Glomerular endothelial cell (primary cell): ENCODE measurements at places on chromosomes 2 and 18. TPM values are rescaled to one million over a fixed set of nuclear protein-coding genes. Genes with fewer than 3 reads are reported as not detected.
A peak's percentile ranks its signal among the peaks of the same experiment; 100 is the strongest.

ERICH2 gene
- not detected in 2 replicates for total RNA-seq

ZBTB7C gene
- 0.06 and 0.34 TPM in 2 replicates for total RNA-seq

CYP1B1 gene
- 6.4 and 11.9 TPM in 2 replicates for total RNA-seq

PID1 gene
- total RNA-seq, result 0.68 and 0.99 TPM in 2 replicates

- DNase-seq, result no peak
Measured at GRCh38 chr2:122539920-122540319, 784.5 kb downstream of the TSN start.

GRCh38 chr2:121524685-121525425 lies 5.8 kb upstream of the RNU4ATAC start:
- no peak for DNase-seq

DNA sequence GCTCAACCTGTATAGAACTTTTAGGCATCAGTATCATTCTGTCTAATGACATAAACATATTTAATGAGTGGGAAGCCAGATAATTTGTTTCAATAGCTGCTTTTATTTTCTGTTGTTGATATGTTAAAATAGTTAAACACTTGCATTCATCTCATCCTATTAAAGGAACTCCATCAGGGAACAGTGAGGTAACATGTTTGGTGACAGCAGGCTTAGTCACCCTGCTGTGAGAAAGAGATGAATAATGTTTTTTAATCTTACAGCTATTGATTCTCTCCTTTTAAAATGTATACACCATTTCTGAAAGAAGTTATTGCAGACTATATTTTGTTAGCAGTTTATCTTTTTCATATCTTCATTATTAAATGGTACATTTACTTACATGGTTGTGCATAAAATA lies 123.3 kb upstream of the CWC22 start:
- no peak for DNase-seq

DNA sequence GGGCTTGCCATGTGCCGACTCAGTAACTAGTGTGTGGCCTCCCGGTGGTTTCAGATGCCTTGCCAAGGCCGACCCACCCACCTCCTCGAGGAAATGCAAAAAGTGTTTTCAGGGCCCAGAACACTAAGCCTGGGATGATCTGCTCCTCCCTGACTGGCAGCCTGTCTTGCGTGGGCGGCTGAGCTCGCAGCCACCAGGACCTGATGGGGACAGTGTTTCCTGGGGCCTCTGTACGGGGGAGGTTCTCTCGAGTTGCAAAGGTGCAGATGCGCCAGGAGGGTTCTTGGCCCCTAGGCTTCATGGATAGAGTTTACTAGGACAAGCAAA lies 85.2 kb downstream of the GLI2 start:
- no peak for DNase-seq

DNA sequence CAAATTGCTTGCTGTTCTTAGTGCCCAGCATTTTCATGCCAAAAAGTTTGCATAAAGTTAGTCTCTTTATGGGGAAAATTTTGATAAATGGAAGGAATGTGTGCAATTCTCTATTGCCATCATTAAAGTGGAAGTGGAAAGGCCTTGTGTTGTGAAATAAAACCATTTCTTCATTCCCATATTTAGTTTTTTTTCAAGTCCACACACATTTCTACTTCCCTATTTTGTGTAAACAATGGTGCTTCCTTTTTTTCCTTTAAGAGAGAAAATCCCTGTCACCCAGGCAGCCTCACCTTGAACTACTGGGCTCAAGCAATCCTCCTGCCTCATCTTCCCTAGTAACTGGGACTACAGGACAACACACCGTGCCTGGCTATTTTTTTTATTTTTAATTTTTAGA lies 42.3 kb upstream of the NCOA1 start:
- DNase-seq, result no peak

DNA sequence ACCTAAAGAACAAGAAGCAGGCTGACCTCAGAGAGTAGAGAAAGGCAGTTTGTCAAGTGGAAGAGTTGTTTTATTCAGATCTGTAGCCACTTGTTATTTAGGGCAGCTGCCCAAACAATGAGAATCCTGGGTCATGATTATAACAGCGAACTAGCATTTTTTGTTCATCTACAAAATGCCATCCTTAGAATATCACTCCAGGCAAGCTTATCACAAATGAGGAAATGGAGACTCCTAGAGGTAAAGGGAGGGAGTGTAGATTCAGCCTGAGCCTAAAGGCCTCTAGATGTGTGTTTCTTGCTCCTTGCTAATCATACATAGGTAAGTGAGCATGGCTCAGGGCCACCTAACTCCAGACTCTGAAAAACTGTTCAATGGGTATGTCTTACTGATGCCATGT lies 126.1 kb downstream of the HNMT start:
- peak; percentile 34 for DNase-seq

GRCh38 chr18:13539050-13539449 lies 187.3 kb downstream of the FAM210A start:
- DNase-seq, result no peak

GRCh38 chr2:120540719-120541552 lies 194.7 kb upstream of the GLI2 start:
- DNase-seq, result no peak

DNA sequence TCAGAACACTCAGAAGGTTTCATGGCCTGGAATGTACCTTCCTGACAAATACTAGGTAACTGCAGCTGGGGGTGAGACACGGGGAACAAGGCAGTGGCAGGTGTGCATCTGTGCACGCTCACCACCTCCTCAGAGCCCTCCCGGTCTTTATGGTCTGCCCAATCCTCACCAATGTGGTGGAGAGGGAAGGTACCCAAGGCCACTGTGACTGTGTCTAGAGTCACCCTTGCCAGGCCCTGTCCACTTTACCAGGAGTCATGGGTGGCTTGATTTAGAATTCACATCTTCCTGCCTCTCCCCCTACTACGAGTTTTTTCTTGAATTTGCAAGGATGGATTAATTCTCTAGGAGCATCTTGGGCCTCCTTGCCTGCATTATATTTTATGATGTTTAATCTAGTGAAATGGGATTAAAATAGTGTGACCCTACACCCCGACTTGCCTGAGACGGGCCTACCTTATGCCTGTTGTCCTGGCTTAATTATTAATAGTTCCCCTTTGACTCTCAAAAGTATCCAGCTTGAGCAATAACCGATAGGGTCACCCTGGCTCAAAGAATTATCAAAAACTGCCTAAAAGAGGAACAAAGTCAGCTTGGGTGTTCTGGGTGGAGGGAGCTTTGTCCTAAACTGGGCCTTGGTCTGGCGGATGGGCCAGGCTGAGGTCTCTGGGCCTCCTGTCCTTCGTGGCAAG lies 56.5 kb downstream of the ACAA2 start:
- DNase-seq, result no peak

DNA sequence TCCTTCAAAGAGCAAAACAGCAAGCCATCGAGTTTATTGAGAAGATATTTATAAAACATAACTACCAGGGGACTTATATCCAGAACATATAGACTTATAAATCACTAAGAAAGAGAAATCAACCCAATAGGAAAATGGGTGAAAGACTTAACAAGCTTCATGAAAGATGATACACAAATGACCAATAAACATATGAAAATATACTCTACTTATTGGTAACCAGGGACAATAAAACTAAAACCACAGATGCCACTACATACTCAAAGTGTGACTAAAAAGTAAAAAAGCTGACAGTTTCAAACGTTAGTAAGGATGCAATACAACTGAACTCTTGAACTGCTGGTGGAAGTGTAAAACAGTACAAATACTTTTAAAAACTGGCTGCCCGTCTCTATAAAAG lies 154.3 kb downstream of the TMEM163 start:
- no peak for DNase-seq

GRCh38 chr2:160051371-160051800 lies 11.0 kb downstream of the PLA2R1 start:
- DNase-seq, result no peak
